SJCRH30 (cell line): ENCODE measurements at places on chromosomes 2 and 18.
A peak's percentile ranks its signal among the peaks of the same experiment; 100 is the strongest.

DNA sequence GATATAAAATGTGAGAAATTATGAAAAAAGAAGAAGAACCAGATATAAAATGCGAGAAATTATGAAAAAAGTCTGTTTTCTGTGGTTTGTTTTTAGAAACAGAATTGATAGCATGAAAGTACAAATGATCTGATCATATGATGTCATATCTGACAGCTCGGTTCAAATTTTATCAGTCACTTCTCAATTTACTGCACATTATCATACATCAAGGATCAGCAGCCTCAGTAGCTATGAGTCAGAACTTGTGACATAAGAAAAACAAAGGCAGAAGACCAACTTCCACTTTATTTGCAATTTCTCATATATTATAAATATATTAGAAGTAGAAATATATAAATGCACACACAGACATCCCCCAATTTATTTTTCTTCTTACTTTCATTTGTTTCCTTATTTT, 634.0 kb downstream of the LRP1B start:
- no peak for DNase-seq

- no peak for DNase-seq
These were observed 428.8 kb downstream of the ZNF521 start for GRCh38 chr18:24923138-24923537.

DNA sequence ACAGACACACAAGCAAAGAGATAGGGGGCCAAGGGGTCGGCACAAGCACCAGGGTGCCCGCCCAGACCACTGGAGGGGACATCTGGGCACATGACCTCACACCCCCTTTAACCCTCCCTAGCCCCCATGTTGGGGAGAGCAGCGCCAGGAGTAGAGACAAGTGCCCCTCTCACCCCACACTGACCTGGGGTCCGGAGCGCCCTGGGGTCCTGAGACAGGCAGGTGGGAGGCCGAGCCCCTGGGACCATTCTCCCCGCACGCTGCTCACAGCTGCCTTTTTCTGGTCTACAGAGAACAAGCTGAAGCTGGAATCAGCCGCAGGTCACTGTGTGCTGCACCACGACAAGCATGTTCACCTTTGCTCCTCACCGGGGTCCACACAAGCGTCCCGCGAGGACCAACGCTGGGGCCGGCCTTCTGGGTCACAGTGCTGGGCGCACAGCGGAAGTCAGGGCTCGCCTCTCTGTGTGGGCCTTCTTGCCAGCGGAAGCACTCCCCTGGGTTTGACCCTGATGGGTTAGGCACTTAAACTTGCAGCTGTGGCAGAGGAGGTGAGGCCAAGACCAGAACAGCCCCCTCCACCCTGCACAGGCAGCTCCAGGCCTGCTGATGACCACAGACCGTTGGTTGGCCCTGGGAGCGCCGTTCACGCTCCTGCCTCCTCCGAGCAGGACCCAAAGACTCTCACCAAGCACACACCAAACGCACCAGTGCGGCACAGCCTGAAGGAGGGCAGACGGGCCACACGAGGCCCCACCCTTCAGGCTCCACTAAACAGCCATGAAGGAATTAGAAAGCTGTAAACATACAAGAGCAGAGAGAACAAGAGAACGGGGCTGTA, 275.3 kb downstream of the EIPR1 start:
- no peak for DNase-seq

DNA sequence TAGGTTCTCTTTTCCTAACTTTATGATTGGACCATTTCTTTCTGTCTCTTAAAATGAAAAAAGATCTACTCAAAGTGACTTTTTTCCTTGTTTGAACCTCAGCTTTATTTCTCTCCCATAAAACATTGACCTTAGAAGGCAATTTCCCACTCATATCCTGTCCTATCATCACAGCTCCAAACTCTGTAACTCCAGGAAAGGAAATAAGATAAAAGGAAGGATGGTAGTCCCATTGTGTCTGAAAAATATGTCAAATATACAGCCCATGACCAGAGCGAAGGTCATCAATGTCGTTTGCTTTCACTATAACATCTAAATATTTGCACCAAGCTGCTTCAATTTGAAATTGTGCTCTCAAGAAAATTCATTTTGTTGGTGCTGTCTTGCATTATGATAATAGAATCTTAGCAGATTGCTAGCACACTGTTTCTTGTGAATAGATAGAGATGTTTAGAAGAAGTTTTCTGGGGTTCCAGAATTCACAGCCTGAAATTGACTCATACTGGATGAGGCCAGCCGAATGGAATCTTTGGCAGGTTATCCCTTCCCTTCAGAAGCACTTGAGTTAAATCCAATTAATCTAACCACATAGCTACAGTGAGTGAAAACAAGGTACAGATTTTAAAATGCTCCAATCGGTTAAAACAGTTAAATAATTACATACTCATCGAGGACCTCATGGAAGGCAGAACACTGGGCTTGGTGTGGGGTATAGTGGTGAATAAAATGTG, 95.1 kb downstream of the CRIM1 start:
- peak; percentile 17 for DNase-seq

- no peak for DNase-seq
These were observed 42.2 kb upstream of the CCDC68 start for GRCh38 chr18:55001394-55002024.

DNA sequence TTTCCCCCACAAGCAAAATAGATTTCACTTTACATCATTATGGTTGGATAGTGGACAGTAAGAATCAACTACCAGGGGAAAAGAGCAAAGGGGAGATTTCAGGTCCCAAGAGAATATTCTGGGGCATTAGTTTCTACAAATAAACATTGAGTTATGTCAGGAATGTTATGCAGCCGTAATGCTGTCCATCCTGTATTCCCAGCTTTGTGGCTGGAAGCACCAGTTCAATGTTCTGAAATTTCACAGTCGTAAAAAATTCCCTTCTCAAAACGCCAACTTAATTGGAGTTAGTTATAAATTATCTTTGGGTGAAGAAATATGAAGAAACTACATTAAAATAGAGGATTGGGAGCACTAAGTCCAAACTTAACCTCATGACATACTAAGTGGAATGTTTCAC, 141.5 kb upstream of the FIGN start:
- DNase-seq: peak; percentile 53

GRCh38 chr2:31109633-31110192, 28.5 kb downstream of the GALNT14 start:
- no peak for DNase-seq

- no peak for DNase-seq
These were observed 679.7 kb downstream of the NYAP2 start for GRCh38 chr2:226079196-226079595.

DNA sequence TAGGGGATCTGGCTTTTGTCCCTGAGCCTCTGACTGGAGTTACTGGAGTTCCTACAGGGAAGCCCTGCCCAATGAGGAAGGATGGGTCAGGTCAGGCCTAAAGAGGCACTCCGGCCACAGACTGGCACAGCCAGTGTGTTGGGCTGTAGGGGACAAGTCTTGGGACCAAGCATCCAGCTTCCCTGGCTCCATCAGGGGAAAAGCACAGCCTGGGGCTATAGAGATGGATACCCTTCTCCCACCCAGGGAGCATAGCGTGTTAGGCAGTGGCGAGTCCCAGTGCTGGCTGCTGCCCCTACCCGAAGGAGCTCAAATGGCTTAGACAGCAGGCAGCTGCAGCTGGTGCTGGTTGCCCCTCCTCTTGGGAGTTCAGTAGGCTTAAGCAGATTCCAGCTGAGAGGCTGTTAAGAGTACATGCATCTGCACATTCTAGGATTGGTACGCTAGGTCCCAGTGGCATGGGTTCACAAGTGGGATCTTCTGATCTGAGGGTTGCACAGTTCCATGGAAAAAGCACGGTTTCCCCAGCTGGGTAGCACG, 111.4 kb downstream of the DCDC2C start:
- DNase-seq: no peak

GRCh38 chr2:178553047-178553446, 72.8 kb downstream of the PLEKHA3 start:
- no peak for DNase-seq

GRCh38 chr2:43540021-43540779, 55.6 kb downstream of the THADA start:
- no peak for DNase-seq

DNA sequence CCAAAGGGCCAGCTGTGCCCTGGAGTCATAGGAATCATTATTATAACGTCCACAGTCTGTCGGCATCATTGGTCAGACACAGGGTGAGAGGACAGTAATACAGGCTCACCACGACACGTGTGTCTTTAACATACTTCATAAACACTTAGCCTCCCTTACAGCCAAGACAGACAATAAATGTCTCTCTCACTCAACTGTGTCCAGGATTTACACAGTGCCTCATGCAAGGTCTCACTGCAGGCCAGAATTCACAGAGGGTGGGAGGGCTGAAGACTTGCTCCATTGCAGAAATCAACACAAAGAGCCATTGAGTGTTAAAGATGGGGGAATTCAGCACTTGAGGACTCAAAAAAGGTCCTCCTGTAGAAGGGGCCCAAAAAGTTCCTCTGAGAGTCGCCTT, 210.5 kb downstream of the BCL2 start:
- no peak for DNase-seq

DNA sequence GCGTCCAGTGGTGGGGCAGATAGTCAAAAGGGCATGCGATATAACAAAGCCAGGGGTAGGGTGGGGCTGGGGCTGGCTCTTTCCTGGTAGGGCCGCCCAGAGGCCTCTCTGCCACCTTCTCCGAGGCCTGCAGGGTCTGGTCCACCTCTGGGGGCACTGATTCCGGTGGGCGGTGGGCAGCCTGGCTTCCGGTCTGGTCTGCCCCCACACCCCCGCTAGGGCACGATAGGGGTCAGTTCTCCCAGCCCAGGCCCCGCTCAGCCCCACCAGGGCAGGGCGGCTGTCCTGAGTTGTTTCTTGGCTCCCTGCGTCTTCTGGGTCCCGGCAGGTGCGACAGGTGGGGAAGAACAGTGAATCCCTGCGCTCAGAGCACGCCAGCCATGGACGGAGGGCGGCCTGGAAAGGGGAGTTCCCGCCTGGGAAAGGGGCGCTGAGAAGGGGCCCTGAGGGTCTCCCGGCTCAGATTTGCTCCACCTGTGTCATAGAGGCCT, 707 bp upstream of the ERFE start:
- no peak for DNase-seq
